T47D (cell line): ENCODE measurements at places on chromosomes 13 and 19.

- DNase-seq = no peak
Measured at GRCh38 chr19:38661136-38661535, 13.7 kb downstream of the ACTN4 start.

DNA sequence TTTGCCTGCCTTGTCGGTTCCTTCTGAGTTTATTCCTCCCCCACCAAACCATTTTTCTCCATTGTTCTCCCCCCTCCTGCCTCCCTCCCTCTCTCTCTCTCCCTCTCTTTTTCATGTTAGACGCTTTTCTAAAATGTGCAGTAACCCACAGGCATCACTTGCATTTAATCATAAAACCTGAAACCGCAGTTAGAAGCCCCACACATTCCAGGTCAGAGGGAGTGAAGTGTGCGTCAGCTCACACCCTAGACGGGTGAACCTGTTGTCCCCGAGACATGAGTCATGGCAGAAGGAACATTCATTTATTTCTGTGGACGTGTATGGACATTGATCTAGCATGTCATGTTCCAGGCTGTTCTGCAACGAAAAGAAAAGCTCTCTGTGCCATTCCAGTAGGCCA lies 19.9 kb downstream of the ONECUT3 start:
- no peak for DNase-seq

- no peak for DNase-seq
Measured at GRCh38 chr19:55491546-55492360, 3.5 kb downstream of the SSC5D start.

- DNase-seq = no peak
Measured at GRCh38 chr13:24900507-24900906, 136.5 kb downstream of the RNF17 start.

- DNase-seq = no peak
Measured at GRCh38 chr19:12967907-12968306, 1.5 kb upstream of the DAND5 start.

GRCh38 chr13:77584106-77584505 lies 48.6 kb downstream of the SCEL start:
- DNase-seq = no peak

- DNase-seq = no peak
Measured at GRCh38 chr19:18809149-18809868, 18.2 kb upstream of the COMP start.

DNA sequence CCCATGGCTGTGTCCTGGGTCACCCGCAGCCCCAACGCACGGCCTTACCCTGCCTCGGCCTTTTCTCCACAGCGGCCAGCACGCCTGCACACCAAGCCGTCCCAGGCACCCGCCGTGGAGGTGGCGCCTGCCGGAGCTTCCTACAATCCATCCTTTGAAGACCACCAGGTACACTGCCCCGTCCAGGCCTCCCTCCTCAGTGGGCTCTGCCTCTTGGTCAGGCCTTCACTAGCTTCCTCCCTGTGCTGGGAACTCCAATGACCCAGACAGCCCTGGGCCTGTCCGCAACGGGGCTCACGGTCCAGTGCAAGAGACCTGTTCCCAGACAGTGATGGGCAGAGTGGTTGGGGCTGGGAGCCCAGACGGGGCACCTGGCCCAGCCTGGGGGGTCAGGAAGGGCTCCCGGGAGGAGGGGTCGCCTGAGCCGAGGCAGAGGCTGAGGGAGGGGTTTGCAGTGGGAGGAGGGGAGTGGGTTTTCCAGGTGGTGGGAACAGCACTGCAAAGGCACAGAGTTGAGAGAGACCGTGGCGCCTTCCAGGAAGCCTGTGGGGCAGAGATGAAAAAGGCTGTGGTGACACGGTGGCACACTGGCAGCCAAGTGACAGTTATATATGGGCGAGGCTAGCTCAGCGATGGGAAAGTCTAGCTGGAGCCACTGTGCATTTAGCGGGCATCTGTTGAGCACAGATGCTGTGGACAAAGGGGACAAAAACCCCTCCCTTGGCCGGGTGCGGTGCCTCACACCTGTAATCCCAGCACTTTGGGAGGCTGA lies 7.3 kb downstream of the NOP53 start:
- DNase-seq = no peak

DNA sequence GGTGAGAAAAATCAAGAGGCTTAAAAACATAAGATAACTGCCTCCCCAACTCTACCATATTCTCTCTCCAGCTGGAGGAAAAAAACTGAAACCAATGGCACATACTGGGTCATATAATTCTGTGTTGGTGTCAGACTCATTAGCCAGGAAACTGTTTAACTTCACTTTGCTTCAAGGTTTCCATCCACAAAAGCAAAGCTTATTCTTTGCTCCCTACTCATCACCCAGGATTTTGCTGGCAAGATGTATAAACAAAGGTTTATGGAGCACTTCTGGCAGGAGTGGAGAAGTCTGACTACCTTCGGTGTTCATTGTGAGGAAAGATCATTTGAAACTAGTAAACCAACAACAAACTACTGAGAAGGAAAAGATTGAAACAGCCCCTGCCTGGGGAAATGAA lies 197.5 kb upstream of the SERP2 start:
- no peak for DNase-seq

GRCh38 chr13:41054212-41054877 lies 7.0 kb upstream of the WBP4 start:
- peak; percentile 70 for DNase-seq

GRCh38 chr19:37763488-37763887 lies 15.9 kb downstream of the ZNF573 start:
- DNase-seq = no peak

DNA sequence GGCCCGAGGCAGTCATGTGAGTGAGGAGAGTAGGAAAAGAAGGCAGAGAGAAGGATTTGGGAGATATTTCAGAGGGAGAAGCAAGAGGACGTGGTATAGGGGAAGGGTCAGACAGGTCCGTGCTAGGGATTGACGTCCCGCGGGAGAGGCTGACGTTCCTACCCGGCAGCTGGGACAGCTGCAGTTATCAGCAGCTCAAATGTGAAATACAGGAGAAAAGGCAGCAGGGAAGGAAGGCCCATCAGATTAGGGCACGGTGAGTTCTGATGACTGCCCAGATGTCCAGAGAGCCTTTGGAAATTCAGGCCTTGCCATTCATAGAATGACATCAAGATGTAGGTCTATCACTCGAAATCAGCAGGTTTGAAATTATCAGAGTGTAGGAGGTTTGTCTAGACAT lies 88.4 kb downstream of the IRS2 start:
- DNase-seq = no peak
